ENCODE measurements at places on chromosomes 7 and 10. TPM values are rescaled to one million over a fixed set of nuclear protein-coding genes. Genes with fewer than 3 reads are reported as not detected.

ACBD7 gene
- 1.1 TPM for total RNA-seq

MYO1G gene
- total RNA-seq = 8.7 TPM

RARRES2 gene
- 210 TPM for total RNA-seq

PLCE1 gene
- total RNA-seq = 5.7 TPM

SEMA3C gene
- 93.6 TPM for total RNA-seq

NYAP1 gene
- 1.2 TPM for total RNA-seq

GDF2 gene
- total RNA-seq = not detected

ACTA2 gene
- total RNA-seq = 204 TPM

CDK14 gene
- 47.2 TPM for total RNA-seq

TAC1 gene
- 1.5 TPM for total RNA-seq

MOGAT3 gene
- not detected for total RNA-seq

COL1A2 gene
- total RNA-seq = 401 TPM
